ENCODE measurements at places on chromosomes 1 and 21. TPM values are rescaled to one million over a fixed set of nuclear protein-coding genes. Genes with fewer than 3 reads are reported as not detected.
A peak's percentile ranks its signal among the peaks of the same experiment; 100 is the strongest.

DNAI4 gene
- total RNA-seq: 21.4 TPM

DNAH14 gene
- 4.0 TPM for total RNA-seq

DNA sequence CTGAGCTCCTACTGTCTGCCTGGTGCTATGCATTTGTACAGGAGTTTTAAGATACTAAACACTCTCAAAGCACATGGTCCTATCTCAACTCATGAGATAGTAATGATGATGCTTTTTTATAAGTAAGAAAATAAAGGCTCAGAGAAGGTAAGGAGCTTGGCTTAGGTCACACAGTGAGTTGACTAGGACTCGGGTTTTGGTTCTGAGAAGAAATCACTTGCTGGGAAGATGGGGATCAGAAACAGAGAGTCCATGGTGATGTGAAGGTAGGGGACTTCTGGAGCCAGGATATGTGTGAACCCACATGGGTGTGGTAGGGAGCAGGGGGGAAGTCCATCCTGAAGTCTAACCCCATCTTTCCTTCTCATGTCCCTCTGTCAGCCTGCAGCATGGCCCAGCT, 3.7 kb downstream of the BCAN start:
- no peak for DNase-seq

GRCh38 chr1:8679929-8680663, 137.3 kb downstream of the RERE start:
- no peak for DNase-seq

- DNase-seq: no peak
Measured at GRCh38 chr21:15742052-15742670, 12.4 kb downstream of the USP25 start.

DNA sequence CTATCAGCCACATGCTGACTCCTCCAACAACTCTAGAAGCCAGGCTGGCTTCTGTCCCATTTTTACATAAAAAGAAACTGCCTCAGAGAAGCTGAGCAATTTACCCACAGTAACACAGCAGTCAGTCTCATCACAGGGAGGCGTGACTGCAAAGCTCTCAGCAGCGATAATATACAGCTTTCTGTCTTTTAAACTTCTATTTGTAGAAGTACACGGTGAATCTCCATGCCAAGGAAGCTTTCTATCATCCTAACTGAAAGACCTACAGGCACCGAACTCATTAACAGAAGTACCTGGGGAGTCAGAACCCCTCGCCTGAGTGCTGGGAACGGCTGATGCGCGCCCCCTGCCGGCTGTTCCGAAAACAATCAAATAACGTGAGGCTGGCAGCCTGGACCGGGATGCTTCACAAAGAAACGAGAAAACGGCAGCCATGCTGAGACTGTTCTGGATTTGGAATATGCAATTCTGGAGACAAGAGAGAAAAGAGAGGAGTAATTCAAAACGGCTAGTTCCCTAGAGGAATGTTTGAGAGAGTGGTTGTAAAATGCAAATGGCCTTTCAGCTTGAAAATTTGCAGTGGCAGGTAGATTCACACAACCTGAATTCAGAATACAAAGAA, 43.5 kb upstream of the RAB4A start:
- peak; percentile 94 for DNase-seq

GRCh38 chr1:185699874-185700273, 34.3 kb upstream of the HMCN1 start:
- no peak for DNase-seq

GRCh38 chr1:184866586-184866985, 107.7 kb downstream of the NIBAN1 start:
- DNase-seq: no peak

GRCh38 chr1:220692436-220693228, 2.5 kb downstream of the C1orf115 start:
- DNase-seq: no peak

DNA sequence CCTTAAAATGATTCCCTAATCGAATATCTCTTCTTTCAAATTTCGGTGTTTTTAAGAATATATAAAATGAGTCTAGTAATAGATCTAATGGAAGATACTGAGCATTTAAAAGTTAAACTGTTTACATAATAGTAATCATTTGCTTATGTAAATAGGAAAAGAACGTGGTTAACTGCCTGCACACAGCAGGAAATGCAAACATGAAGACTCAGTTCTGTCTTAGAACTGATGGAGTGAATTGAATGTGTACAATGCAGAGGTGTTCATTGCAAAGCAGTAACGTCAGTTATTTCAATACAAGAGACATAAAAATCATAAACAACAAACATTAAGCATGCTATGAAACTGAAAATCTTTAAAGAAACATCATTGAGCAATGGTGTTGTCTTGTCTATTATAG, 359.4 kb upstream of the ADAMTS5 start:
- DNase-seq: no peak

GRCh38 chr1:203290261-203291089, 14.8 kb upstream of the BTG2 start:
- peak; percentile 99 for DNase-seq

DNA sequence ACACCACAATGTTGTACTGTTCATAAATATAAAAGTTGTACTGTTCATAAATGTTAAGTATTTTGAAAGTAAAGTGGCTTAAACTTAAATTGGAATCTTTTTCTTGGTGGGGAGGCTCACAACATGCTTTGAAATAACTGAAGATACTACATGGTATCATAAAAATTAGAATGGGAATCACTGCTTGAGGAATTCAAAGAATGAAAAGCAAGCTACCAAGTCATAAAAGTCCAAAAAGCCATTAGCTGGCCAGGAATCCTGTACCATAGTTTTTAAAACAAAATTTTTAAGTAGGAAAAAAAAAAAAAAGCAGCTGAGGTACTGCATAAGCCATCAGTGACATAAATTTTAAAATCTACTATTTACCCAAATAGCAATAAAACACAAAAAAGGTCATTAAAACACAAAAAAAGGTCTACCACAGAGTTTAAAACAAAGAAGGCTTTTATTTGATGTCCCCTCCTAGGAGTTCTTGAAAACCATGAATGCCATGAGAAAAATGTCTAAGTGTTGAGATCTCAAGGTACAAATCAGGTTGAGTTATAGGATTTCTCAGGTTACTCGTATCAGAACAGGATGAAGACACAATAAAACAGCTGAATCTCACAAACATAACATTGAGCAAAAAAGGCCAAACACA, 8.6 kb downstream of the ZZZ3 start:
- no peak for DNase-seq

DNA sequence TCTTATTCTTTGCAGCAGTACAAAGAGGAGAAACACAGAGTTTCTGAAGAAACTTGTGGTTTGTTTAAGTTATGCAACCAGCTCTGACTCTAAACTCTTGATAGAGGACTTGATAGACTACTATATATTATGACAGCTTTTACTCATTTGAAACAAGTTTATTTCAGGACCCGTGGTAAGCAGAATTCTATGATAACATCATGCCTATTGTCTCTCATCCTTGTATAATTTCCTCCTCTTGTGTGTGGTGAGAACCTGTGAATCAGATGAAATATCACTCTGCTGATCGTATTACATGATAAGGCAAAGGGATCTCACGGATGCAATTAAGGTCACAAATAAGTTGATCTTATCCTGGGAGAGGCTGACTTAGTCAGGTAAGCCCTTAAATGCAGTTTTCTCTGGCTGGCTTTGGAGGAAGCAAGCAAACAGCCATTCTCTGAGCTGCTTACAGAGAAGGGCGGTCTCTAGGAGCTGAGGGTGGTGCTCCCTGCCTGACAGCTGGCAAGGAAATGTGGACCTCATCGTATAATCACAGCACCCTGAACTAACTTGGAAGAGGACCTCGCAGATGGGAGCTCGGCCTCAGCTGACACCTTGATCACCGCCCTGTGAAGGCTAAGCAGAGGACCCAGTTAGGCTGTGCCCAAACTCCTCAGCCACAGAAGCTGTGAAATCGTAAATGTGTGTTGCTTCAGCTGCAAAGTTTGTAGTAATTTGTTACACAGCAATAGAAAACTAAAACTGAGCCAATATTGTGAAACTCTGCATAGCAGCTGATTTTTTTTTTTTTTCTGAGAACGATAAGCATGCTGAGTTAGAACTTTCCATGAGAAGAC, 151.1 kb upstream of the DPT start:
- peak; percentile 70 for DNase-seq

GRCh38 chr21:25647647-25648046, 8.6 kb downstream of the JAM2 start:
- DNase-seq: no peak

- no peak for DNase-seq
Measured at GRCh38 chr1:33948291-33948690, 84.4 kb downstream of the HMGB4 start.
